ENCODE measurements at places on chromosomes 16 and 17.

- DNase-seq = no peak
Observed at GRCh38 chr17:63399856-63400255, 46.2 kb downstream of the CYB561 start.

DNA sequence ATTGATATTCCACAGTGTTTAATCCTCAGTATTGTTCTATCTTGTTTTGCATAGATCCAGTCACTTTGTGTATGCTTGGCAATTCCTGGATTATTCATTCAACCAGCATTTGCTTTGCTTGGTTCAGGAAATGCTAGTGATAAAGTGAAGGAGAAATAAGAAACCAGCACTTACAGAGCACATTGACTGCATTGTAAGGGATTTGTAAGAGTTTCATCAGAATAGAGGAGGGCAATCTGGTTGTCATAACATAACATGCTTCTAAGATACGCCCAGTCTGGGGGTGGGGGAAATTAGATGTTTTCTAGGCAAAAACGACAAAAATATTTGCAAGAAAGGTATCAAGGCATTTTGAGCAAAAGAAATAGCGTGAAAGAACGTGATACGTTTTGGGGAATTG is 40.4 kb downstream of the TNRC6A start:
- DNase-seq = no peak

DNA sequence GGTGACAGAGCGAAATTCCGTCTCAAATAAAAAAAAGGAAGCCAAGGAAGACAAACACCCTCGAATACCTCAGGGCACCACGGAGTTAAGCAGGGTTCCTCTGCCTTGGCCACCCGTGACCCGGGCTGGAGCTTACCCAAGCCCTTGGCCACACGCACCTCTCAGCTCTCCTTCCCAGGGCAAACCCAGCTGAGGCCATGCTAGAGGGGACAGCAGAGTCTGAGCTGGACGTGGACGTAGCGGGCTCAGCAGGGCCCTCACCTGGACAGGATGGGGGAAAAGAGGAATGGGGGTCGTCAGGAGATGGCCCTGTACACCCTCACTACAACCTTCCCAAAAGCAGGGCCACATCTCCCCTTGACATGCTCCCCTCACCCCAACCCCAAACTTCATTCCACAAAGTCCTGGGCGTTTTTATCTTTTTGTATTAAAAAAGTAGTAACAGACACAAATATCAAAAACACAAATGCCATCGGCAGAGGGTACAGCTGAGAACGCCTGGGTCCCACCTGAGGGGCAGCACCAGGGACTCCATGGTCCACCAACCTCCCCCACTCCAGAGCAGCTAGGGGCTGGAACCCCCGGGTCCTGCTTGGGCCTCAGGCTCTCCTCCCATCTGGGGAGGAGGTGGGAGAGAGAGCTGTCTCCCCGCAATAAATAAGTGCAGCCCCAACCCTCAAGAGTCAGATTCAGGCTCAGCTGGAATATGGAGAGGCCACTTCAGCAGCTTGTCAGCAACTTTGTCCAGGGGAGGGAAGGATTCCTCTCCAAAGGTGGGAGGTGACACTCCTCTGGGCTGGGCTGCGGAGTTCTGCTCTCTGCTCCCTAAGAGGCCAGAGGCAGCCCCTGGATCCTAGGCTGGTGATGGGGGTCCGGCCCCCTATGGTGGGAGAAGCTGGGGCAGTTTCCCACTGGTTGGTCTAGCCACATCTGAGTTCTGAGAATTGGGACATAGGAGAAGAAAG is 11.9 kb downstream of the PER1 start:
- DNase-seq = no peak

DNA sequence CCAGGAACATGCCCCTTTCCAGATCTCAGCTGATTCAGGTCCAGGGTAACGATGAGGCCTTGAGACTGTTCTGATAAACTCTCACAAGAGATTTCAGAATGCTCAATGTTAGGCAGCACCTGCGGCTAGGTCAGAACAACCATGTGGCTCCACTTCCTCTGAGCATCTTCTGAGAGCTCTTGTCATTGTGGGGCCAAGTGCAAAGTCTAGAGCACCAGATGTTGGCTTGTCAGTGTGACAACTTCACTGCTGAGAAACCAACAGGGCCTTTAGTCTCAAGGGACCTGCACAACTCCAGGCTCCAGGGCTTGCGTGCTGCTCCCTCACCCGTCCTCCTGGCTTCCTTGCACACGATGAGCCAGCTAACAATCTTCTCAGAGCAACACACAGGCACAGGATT is 29.0 kb downstream of the FCSK start:
- DNase-seq = no peak
